Fibroblast of the aortic adventitia (primary cell): ENCODE measurements at places on chromosomes 6 and 20. TPM values are rescaled to one million over a fixed set of nuclear protein-coding genes. Genes with fewer than 3 reads are reported as not detected.

DNA sequence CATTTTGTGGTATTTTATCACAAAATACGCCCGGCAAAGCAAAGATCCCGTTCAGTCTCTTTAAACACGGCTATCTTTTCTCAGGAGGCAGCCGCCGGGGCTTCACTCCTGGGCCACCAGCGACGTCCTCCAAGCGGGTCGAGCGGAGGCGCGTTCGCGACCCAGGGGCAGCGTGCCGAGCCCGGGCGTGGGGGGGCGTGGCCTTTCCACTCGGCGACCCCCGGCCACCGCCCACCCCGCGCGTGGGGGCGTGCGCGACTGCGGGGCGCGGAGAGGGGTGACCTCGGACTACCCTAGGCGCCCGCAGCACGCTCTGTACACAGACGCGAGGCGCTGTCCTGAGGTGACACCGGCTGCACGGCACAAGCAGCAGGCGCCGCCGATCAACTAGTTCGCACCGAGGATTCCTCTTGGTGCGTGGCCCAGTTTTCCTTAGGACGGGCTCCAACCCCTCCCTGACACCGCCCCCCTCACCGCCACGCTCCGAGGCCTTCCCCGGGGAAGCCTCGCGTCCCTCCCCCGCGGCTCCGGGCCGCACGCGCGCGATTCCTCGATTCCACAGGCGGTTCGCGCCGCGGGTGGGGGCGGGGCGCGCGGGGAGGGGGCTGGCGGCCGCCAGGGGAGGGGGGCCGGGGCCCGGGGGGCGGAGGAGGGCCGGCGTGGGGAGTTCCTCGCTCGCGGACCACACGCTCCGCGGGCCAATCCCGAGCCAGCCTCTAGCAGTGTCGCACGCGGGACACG lies 1.1 kb upstream of the JARID2 start:
- peak; percentile 75 for DNase-seq

NPBWR2 gene
- not detected in 2 replicates for total RNA-seq

DNA sequence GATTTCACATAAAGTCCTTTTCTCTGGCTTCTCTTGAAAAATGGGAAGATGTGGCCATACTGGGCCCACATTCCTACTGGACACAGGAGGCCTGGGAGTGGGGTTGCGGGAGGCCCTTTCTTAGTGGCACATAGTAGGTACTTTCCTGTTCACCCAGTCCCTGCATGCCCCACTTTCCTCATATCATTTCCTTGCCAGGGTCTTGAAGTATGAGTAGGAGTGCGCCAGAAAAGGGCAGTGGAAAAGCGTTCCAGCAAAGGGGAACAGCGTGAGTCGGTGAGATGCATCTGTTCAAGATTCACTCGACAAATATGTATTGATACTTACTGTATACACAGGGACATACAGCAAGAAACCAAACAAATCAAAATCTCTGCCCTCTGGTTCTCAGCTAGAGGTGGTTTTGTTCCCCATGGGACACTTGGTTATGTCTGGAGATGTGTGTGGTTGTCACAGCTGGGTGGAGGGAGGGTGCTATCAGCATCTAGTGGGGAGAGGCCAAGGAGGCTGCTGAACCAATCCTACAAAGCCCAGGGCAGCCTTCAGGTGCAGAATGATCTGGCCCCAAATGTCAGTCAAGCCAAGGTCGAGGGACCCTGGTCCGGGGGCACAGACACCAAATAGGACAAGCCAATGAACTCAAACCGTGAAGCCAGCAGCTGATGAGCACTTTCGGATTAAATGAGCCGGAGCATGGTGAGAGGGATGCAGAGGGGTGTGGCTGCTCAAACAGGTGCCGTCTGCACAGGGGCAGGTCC lies 151.4 kb downstream of the CEBPB start:
- DNase-seq, result no peak

PNPLA1 gene
- total RNA-seq, result 0.09 TPM in 1 of 2 replicates, not detected in the other

- no peak for DNase-seq
Observed at GRCh38 chr6:124164343-124164742, 360.7 kb downstream of the NKAIN2 start.

GRCh38 chr6:130815200-130816071 lies 11.8 kb upstream of the SMLR1 start:
- no peak for DNase-seq

PPP1R3G gene
- total RNA-seq, result 3.8 and 10.1 TPM in 2 replicates

ESF1 gene
- 15.6 and 55.8 TPM in 2 replicates for total RNA-seq

EDN1 gene
- 2.3 and 7.4 TPM in 2 replicates for total RNA-seq

DNA sequence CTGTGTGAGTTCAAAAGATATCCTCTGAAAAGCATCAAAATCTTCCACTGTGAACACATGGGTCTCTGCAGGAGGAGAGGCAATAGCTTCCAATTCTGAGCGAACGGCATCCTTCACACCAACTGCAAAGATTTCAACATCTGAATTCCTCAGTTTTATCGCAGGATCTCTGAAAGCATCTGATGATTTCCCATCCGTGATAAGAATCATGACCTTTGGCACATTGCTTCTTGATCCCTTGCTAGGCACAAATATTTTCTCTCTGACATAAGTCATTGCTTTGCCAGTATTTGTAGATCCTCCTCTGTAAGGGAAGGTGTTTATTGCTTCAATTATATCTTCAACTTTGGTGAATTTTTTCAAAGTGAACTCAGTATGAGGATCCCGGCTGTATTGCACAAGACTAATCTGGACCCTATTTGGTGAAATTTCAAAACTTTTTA lies 22.7 kb downstream of the COL12A1 start:
- DNase-seq, result peak; percentile 64

GHRH gene
- not detected in 2 replicates for total RNA-seq

DNA sequence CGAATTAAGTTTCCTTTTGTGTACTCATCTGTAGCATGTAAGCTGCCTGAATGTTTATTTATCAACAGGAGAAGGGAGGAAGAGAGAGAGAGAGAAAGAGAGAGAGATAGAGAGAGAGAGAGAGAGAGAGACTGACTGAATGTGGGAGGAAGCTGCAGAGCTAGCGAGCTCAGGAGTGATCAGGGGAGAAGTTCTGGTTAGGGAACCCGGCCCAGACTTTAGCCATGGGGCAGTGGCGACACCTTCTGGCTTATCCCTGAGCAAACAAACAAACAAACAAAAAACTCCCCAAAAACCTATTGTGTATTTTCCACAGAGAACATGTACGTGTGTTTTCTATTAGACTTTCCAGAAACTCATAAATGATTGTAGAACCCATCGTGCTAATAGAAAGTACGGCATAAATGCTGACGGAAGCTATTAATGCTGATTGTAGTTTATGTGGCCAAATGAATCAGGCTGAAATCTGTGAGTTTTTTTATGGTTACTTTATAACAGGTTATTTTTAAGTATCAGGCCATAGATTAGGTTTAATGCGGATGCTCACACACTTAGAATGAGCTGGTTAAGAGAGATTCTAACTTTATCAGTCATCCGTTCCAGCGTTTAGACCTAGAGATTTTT lies 92.8 kb downstream of the CLIC5 start:
- peak; percentile 81 for DNase-seq

HTR1E gene
- total RNA-seq, result not detected in 2 replicates

- no peak for DNase-seq
Observed at GRCh38 chr6:108637963-108638362, 77.2 kb downstream of the FOXO3 start.

DNA sequence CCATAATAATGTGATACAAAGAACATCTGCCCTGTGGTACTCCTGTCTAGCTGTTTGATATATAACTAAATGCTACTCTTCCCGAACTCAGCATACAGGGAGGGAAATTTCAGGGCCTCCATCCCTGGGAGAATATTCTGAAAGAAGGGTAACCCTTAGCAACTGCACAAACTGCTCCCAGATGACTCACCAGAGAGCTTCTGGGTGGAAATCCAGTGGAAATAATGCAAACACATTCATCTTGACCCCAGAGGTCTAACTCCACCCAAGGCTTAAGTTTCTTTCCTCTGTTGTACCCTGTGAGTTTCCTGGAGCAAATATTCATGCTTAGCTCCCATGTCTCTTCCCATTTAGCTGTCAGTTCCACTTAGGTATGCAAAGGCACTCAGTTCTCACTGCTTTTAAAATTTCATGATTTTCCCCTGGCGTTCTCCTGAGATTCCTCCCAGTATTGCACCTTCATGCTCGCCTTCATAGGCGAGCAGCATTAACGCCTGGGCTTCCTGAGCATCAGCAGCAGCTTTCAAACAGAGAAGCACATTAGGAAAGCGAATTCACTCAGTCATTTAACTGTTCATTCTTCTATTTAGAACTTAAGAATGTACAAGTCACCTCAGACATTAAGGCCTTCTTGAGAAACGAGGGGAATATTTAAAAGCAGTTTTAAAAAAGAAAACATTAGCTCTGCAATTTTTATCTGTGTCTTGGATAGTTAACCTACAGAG lies 43.8 kb upstream of the LAMA4 start:
- peak; percentile 92 for DNase-seq

- DNase-seq, result no peak
Observed at GRCh38 chr6:72977114-72977513, 248.2 kb downstream of the KHDC1L start.

DNA sequence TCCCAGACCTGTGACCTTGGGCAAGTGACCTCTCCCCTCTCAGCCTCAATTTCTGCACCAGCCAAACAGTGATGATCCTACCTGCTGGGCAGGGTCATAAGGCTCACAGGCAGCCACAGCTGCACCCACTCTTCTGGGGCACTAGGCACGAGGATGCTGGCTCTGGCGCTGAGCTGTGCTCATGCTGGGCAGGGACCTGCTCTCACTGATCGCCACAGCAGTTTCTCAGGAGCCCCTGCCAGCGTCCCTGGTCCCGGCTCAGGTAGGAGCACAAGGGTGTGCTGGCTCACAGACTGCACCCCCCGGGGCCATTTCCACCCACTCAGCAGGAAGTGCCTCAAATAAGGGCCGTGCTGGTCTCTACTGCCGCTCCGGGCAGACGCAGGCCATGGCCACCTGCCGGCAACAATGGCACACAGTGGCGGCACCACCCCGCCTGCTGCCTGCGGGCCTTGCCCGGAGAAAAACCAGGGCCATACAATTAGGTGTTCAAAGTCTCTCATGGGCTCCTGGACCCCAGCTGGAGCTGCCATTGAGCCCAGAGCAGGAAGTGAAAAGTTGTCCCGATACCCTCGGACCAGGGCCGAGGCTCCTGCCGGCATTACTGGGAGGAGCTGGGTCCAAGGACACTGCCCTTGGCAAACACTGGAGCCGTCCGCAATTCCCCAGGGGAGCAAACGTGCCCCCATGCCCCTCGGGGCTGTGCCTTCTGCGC lies 4.6 kb upstream of the CABLES2 start:
- DNase-seq, result no peak

GPX5 gene
- total RNA-seq, result not detected in 2 replicates

MUC22 gene
- total RNA-seq, result not detected in 2 replicates

- peak; percentile 35 for DNase-seq
Observed at GRCh38 chr6:1024587-1024986, 287.3 kb upstream of the FOXQ1 start.
